Renal cortex interstitium (tissue), 15 donors: ENCODE measurements at places on chromosomes 3 and 15. TPM values are rescaled to one million over a fixed set of nuclear protein-coding genes. Genes with fewer than 3 reads are reported as not detected.

Gene THOC7
- 74.4 TPM for polyA plus RNA-seq

GRCh38 chr15:54273928-54274327 lies 295.7 kb downstream of the UNC13C start:
- no peak for DNase-seq

- DNase-seq, result no peak
Observed at GRCh38 chr15:60081976-60082375, 77.9 kb downstream of the FOXB1 start.

- no peak for DNase-seq
Observed at GRCh38 chr3:126284258-126284904, 72.8 kb downstream of the KLF15 start.

DNA sequence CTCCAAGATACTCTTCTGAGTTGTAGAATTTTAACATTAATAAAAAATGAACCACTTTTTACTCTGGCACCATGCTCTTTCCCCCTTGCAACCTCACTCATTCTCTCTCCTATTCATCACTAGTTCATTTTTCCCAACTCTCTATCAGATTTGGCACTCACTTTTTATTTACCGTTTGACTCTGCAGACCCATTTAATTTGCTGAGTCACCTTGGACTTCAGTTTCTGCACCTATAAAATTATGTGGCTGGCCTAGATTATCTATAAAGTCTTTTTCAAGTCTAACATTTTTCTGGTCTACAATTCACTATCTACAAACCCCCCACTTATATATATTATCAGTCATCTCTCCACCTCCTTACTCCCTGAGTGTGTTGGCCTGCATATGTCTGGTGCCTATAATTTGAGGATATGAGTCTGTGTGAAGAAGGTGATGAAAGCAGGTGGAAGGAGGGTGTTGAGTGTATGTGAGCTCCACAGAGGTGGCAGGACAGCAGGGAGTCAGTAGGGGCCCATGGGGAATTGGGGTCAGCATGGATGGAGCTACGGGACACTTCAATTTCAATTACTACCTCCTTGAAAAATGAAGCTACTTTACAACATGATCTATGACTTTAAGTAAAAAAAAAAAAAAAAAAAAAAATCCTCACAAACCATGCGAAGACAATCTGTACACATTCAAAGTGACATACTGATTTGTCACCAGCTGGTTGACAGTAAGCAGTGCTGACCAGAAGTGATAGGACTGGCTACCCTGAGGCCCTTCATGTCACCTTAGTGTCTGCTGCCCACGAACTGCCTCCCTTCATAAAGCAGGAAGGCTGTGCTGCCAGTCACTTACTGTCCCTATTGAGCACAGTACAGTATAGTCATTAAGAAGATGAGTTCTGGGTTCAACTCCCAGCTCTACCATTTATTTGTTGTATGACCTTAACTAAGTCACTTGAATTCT lies 334.2 kb upstream of the IL12A start:
- no peak for DNase-seq

- DNase-seq, result no peak
Observed at GRCh38 chr3:16290827-16291196, 25.8 kb downstream of the OXNAD1 start.

DNA sequence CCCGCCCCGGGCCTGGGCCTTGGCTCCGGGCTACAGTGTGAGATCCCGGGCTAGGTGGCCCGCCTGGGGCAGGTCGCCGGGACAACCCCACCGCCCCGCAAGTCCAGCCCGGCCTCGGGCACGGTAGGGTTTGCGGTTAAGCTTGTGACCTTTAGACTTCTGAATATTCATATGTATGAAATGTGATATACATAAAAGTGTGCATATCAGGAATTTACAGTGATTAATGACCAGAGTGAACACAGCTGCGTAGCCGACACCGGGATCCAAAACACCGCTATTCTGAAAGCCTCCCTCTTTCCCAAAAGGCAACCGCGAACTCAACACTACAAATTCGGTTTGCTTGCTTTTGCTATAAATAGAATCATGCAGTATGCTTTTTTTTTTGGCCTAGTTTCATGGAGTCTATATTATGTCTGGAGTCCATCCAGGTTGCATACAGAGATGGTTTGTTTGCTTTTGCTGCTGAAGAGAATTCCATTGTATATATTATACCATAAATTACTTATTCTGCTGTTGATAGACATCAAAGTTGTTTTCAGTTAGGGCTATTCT lies 636 bp upstream of the SNRPA1 start:
- DNase-seq, result no peak
